ENCODE measurements at places on chromosomes 7 and 10.

DNA sequence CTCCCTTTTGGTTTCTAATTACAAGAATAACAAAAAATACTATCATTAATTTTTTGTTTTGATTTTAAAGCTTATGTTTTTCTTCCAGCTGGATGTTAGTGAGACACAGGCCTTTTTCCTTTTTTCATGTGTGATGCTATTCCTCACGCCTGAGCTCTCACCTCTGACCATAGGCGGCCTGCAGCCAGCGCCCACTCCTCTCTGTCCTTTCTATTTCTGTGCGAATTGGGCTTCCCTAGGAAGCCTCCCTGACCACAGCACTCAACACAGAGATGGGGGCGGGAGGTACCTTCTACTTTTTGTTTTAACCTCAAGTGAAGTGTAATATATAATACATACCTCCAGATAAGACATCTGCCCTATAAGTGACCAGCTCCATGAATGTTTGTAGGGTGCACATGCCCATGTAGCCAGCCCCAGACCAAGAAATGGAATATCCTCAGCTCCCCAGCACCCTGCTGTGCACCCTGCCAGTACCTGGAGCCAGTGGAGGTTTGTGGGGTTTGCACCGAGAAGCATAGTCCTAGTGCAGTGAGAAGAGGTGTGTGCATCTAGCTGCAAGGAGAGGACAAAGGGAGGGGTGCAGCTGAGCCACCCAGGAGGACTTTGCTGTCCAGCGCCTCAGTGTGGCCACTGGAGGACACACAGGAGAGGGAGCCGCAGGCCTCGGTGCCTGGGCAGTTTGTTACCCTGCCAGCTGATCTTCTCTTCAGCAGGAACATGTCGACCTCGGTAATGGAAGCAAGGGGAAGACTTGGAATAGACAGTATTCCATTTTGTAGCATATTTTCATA is 38.5 kb downstream of the BNIP3 start:
- H3K27ac ChIP-seq, result no peak overlapping the region
- H3K36me3 ChIP-seq, result peaks cover 47% of the 10 kb centered on the region

DNA sequence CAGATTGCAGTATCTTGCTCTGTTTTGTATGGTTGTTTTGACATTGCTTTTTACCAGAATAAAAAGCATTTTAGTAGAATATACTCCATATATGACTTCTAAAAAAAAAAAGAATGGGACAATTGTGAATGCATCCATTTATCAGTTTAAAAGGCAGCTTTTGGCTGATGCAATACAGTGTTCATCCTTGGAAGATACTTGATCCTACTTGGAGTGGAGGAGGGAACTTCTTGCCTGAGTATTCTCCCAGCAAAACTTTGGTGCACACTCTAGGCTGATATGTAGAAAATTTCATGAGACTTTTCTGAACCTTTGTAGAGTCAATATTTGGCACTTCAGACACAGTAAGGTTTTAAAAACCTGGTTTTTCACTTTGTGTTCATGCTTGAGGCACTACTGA is 40.2 kb downstream of the WDR11 start:
- no peak for DNase-seq
- H3K27me3 ChIP-seq, result no peaks in the 10 kb centered on the region
- H3K27ac ChIP-seq, result no peak overlapping the region
- H3K36me3 ChIP-seq, result peaks cover 54% of the 10 kb centered on the region

DNA sequence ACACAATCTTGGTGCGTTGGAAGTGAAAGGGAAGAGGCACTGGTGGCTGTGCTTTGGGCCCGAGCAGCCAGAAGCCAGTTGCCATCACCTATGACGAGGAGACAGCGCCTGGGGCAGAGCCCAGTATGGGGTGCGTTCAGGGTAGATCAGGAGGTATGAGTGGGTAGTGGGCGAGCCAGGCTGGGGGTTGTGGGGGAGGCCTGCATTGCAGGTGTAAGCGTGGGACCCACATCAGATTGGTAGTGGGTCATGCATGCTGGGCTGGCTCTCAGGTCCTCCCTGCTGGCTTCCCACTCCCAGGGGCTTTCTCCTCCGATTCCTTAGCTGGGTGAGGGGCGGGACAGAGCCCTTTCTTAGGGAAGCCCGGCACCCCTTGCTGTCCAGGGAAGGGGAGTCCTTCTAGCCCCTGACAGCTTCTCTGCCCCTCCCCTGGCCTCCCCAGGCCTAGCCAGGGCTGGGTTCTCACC is 445 bp upstream of the PVRIG start:
- H3K4me1 ChIP-seq, result peaks cover 46% of the 10 kb centered on the region
- H3K27ac ChIP-seq, result peak overlapping the region; percentile 99
- H3K27me3 ChIP-seq, result no peaks in the 10 kb centered on the region
- no peak for DNase-seq
- H3K36me3 ChIP-seq, result peaks cover 11% of the 10 kb centered on the region
- H3K4me3 ChIP-seq, result peak overlapping the region; percentile 93

DNA sequence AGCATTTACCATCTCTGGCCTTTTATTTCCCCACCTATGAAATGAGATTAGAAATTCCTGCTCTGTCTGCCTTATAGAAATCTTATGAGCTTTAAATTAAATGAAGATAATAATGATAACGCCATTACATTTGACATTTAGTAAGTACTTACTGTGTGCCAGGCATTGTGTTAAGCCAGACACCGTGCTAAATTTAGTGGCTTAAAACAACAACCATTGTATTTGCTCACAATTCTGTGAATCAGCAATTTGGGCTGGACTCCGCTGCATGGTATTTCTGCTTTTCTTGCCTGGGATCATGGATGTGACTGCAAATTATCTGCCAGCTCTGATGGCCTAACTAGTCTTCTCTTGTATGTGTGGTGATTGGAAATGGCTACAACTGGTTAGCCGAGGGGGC is 56.4 kb upstream of the CCDC6 start:
- H3K27me3 ChIP-seq, result no peaks in the 10 kb centered on the region
- H3K4me1 ChIP-seq, result no peaks in the 10 kb centered on the region
- no peak overlapping the region for H3K4me3 ChIP-seq
- H3K27ac ChIP-seq, result no peak overlapping the region
